HL-60 (cell line): ENCODE measurements at places on chromosomes 12 and 14.

DNA sequence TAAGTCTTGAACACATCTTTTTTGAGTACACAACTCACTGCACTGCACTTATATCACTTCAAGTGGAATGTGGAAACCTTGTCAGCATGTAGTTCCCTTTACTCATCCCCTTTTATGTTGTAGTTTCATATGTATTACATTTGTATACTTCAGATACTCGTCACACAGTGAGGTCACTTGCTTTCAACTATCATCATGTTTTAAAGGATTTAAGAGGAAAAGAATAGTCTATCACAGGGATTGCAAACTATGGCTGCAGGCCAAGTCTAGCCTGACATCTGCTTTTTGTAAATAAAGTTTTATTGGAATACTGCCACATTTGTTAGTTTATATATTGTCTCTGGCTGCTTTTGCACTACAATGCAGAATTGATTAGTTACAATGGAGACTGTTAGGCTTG lies 24.3 kb downstream of the CNOT2 start:
- no peak for DNase-seq

DNA sequence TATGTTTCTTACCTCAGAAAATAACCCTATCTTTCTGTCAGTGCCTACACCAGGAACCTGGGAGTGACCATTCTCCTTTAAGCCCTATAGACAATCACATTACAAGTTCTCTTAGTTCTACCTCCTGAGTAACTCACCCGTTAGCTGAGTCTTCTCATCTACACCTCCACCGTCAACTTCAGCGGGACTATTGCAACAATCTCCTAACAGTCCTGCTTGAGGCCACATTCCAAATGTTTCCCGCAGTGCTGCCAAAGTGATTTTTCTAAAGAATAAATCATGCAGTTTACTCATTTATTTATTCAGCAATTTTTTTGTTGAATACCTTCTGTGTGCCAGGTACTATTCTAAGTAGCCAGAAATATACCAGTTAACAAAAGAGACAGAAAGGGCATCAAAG lies 285.0 kb upstream of the GRIP1 start:
- no peak for DNase-seq

DNA sequence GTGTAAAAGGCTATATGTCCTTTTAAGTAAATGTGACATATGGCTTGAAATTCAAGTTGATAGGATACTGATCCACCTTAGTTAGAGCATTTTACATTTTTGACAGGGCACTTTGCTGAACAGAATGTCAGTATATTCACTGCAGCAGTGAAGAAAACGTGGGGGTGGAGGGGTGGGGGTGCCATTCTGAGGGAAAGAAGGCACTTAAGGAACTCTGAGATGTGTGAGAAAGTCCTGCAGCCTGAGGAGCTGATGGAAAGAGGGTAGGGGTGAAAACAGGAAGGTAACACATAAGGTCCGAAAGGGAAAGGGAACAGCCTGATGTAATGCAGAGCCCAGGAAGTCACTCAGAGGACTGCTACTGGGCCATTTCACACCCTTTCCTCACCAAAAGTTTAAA lies 265.5 kb upstream of the GRIP1 start:
- DNase-seq, result no peak

- DNase-seq, result no peak
Measured at GRCh38 chr12:93518725-93519124, 51.4 kb downstream of the MRPL42 start.

GRCh38 chr12:56011509-56012090 lies 9.2 kb upstream of the IKZF4 start:
- no peak for DNase-seq

DNA sequence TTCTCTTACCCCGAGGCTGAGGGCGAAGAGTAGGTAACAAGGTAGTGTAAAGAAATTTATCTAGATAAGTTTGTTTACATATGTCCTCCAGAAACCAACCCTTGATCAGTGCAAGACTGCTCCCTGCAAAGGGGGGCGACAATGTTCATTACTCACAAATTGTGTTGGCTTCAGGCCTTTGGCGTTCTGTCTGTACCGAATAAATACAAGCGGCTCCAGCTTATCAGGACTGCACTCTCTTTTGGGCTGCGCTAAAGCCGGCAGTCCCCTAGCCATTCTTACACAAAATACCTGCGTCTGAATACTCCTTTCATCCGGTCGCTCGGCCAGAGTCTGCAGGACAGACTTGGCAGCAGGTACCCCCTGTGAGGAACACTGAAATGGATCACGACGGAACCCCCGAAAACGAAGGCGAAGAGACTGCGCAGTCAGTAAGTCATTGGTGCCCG lies 116.4 kb downstream of the PPHLN1 start:
- DNase-seq, result no peak

GRCh38 chr12:47124451-47124850 lies 44.7 kb upstream of the AMIGO2 start:
- DNase-seq, result no peak

GRCh38 chr14:90732718-90733117 lies 83.5 kb downstream of the TTC7B start:
- peak; percentile 43 for DNase-seq
